ENCODE measurements at places on chromosomes 12 and 14.

DNA sequence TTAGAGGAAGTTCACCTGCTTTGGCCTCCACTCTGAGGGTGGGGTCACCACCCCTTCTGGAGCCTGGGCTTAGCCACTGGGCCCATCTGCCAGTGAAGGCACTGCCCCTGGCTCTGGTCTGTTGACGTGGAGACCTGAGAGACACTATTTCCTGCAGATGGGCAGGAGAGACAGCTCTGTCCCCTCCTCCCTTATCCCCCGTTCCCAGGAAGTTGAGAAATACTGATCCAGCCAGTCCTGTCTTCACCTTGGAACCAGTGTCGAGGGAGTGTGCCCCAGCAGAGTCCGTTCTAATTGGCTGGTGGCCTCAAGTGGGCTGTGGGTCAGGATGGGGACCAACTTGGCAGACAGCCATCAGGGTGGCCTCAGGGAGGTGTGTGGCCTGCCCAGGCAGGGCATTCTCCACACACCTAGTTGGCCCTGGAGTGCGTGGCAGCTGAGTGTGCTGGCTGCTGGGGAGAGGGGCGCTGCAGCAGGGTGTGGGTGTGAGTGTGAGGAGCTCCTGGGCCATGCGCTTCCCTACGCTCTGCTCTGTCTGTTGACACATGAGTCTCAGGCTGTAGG, 25.4 kb downstream of the CLSTN3 start:
- DNase-seq: no peak

DNA sequence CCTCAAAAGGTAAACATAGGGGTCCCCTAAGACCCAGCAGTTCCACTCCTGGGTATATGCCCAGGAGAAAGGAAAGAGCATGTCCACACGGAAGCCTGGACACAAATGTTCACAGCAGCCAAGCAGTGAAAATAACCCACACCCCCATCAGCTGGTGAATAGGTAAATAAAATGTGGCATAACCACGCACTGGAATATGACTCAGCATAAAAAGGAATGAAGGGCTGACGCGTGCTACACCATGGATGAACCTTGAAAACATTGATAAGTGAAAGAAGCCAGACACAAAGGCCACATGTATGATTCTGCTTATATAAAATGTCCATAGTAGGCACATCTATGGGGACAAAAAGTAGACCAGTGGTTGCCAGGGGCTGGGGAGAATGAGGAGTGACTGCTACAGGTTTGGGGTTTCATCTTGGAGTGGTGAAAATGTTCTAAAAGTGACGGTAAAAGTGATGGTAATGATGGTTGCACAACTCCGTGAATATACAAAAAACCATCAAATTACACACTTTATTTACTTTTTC, 3.8 kb upstream of the SCARB1 start:
- no peak for DNase-seq

DNA sequence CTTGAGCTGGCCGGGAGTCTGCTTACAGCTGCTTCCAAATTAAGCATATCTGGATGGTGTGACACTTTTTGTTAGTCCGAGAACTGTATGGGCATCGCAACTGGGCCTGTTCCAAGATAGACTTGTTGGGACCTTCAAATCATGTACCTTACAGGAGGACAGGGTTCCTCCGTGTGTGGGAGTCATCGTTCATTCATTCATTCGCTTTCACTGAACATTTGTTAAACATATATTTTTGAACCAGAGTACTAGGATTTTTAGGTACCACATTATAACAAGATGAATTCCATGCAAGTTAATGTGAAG, 387 bp upstream of the IPO8 start:
- no peak for DNase-seq

- no peak for DNase-seq
Observed at GRCh38 chr14:81855007-81855406, 321.4 kb upstream of the SEL1L start.

- no peak for DNase-seq
Observed at GRCh38 chr12:31119192-31119802, 45.6 kb downstream of the DDX11 start.

DNA sequence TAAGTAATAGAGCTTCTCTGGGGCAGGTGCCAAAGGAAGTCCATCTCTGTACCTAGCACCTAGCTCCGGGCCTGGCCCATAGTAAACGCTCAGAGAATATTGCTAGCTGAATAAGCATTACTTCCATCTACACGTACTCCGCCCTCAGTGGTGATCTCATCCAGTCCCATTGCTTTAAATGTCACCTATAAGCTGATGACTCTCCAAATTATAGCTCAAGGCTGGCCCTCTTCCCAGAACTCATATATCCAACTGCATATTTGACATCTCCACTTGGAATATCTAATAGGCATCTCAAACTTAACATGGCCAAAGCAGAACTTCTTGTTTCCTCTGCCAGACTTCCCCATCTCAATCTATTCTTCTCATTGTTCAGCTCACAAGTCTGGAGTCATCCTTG, 6.9 kb upstream of the DYNLL1 start:
- DNase-seq: no peak

DNA sequence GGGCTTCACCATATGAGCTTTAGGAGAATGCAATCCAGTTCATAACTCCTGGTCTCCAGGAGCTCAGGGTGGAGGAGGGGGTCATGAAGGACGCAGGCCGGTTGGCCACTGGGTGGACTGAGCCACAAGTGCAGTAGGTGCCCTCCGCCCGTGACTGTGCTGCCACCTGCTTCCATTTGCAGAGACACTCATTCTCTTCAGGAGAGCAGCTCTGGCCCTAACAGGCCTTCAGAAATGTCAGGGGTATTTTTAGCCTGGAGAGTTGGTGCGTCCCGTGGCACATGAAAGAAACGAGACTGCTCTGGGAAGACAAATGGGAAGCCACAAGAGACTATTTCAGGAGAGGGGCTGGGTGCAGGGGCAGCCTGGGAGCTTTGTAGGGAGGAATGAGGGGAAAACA, 74.6 kb upstream of the MYL2 start:
- no peak for DNase-seq
